Bronchial epithelial cell (primary cell): ENCODE measurements at places on chromosomes 6 and 20.

DNA sequence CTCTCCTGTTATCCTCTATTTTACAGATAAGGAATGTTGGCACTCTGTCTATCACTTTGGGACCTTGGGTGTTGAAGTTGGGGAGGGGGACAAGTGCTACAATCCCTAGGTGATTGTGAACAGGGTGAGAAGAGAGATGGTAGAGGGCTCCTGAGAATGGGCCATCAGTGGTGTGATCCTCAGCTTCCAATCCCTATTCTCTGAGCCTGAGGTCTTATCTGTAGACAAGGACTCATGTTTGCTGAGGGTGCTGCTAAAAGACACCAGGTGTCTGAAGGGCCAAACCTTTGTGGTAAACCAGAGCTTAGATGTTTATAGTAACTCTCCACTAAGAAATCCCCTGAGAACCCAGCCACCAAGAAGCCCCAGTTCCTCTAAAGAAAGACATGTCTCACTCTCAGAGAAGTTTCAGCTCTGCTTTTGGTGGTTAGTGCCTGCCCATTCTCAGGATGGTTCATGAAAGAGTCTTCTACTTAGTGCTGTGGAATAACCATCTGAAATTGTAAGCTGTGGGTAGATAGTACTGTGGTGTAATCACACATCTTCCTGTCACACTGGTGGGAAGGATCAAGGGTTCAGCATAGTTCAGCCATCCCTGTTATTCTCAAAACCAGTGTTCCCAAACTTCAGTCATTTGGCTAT lies 58.2 kb upstream of the IL20RA start:
- DNase-seq: no peak

GRCh38 chr6:155411154-155412052 lies 44.2 kb downstream of the NOX3 start:
- DNase-seq: no peak

GRCh38 chr6:136011475-136011874 lies 160.0 kb downstream of the PDE7B start:
- no peak for DNase-seq

- DNase-seq: no peak
Observed at GRCh38 chr6:25603251-25603650, 48.8 kb upstream of the SCGN start.

GRCh38 chr6:51675922-51676275 lies 411.5 kb downstream of the PKHD1 start:
- no peak for DNase-seq

DNA sequence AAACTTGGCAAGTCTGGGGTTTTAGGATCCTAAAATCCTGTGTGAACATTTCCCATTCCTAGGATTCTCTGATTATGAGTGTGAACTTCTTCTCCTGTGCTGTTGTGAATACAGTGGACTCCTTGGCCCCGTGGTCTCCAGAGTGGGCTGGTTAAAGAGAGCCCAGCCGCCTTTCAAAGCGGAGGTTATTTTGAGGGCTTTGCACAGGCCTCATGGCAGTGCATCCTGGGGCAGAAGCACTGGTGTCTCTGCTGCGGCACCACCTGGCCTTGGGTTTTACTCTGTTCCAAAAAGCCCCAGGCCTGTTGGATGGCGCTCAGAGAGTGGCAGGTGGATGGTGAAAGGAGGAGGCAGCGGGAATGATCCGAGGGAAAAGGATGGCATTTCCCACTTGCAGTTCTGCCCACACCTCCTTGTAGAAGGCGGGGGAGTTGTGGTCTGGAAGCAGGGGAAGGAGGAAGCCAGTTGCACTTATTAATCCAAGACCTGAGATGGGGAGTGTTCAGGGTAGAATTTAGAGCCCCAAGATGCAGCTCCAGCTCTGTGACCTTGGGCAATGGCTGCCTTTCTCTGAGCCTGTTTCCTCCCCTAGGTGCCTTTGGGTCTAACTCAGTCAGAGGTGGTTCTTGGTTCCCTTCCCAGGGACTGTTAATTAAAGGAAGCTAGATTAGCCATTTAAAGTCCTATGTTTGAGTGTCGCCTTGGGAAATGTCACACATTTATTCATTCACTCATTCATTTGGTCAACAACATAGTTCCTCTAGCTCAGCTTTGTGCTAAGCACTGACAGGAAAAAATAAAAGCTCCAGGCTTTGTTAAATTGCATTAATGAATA lies 22.4 kb downstream of the MMP24 start:
- DNase-seq: no peak

- DNase-seq: no peak
Observed at GRCh38 chr20:40686893-40687292, 2.1 kb downstream of the MAFB start.

DNA sequence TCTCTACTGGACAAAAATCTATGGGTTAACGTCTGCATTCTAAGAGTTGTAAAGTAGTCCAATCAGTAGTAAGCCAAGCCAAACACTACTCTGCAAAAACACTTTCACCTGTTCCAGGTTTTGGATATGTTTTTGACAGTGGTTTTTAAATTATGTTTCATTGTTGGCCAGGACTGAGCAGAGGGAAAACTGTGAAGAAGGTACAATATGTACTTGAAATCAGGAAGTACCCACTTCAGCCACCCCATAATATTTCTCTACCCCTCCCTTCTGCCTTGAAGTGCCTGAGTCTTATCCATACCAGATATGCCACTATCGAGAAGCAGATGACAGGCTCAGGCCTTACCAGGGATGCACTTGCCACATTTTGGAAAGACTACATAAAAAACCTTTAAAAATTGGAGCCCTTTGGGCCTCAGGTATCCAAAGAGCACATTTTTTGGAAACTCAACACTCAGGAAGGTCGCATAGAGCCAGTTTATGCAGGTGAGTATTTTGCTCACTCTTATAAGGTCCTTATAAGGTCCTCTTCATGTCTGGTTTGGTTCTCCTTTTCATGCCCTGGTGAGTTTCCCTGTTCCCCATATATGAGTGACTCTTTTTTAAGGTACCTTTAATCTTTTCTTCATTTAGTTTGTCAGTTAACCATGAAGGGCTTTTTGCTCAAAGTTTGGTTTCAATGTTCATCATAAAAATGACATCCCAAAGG lies 859.3 kb upstream of the FLRT3 start:
- no peak for DNase-seq

- DNase-seq: no peak
Observed at GRCh38 chr6:111524252-111524651, 41.2 kb upstream of the REV3L start.

- no peak for DNase-seq
Observed at GRCh38 chr20:53208110-53208832, 236.1 kb downstream of the TSHZ2 start.

GRCh38 chr6:127180426-127180825 lies 62.0 kb downstream of the RSPO3 start:
- DNase-seq: no peak

DNA sequence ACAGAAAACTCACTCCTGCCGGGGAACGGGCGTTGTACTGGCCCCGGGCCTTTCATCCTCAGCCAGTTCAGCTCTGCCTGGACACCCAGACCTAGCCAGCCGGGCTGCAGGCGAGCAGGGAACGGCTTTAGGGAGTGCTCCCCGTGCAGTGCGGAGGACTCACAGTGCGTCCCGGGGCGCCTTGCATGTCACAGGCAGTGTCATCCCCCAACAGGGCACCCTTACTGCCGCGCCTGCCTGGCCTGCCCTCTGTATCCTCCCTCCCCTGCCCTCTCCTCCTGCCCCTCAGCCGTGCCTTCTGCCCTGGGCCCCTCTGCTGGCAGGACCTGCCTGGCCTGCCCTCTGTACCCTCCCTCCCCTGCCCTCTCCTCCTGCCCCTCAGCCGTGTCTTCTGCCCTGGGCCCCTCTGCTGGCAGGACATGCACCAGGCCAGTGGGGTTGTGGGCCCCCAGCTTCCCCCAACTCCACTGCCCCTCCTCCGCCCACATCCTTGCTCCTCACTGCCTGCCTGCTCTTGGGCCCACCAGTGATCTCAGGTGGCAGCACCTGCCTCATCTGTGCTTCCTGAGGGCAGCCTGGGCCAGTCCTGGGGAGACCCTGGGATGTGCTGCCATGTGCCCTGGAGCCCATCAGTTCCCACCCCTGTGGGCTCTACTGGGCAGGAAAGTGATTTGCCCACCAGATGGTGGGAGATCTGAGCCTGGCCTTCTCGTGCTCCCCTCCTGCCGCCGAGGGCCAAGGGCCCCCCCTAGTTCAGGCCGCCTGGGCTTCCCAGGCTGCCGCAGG lies 43.0 kb downstream of the PYGB start:
- DNase-seq: no peak

GRCh38 chr6:157339432-157339831 lies 16.1 kb upstream of the TMEM242 start:
- DNase-seq: no peak
